Uterus (tissue), 4 donors: ENCODE measurements at places on chromosomes 6 and 20. TPM values are rescaled to one million over a fixed set of nuclear protein-coding genes. Genes with fewer than 3 reads are reported as not detected.

- no peak for DNase-seq
- H3K36me3 ChIP-seq = no peaks in the 10 kb centered on the region
- H3K4me3 ChIP-seq = no peak overlapping the region
- no peak overlapping the region for H3K27ac ChIP-seq
Measured at GRCh38 chr20:366041-366718, 14.4 kb upstream of the TRIB3 start.

Gene DOK5
- not detected for total RNA-seq

Gene APCDD1L
- not detected for total RNA-seq

Gene NRM
- total RNA-seq = 5.6 TPM

Gene TUBB1
- total RNA-seq = not detected

Gene MAP3K5
- 67.1 TPM for total RNA-seq

Gene SLC25A27
- total RNA-seq = 47.2 TPM

Gene TFAP2B
- not detected for total RNA-seq

Gene CCN6
- not detected for total RNA-seq

Gene GGTLC1
- total RNA-seq = not detected

Gene PARD6B
- total RNA-seq = 11.5 TPM
